ENCODE measurements at places on chromosomes 13 and 19.

DNA sequence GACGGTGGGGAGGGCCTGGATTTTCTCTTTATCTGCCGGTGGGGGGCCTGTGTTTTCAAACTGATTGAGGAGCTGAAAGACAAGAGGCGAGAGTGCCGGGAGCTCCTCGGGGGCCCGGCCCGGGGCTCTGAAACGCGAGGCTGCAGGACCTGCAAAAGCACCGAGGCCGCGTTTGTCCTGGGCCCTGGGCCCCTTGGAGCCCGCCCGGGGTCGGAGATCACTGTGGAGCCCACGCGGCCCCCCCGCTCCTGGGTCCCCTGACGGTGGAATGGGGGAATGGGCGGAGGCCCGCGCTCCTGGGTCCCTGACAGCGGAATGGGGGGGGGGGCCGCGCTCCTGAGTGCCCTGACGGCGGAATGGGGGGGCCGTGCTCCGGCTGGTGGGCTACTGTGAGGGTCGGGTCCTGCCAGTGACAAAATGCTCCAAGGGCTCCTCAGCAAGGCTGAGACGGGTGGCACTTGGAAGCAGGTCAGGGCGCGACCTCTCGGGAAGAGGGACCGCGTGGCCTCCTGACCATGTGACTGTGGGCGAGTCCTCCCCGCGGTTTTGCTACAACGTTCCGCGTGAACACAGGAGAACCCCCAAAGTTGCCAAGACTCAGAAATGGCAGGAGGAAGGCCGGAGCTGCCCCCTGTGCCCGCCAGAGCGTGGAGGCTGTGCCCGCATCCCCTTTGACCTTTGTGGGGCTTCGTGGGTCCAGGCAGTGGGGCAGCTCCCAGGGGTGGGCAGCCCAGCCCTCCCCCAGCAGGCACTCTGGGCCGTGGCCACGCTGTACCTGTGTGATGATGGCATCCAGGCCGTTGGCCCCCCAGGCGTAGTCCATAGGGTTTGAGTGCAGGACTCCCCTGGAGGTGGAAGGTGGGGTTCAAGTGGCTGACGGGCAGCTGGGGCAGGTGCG is 9.5 kb downstream of the FGF22 start:
- DNase-seq = no peak

- no peak for DNase-seq
Observed at GRCh38 chr19:37313335-37313627, 57.6 kb upstream of the ZNF527 start.

DNA sequence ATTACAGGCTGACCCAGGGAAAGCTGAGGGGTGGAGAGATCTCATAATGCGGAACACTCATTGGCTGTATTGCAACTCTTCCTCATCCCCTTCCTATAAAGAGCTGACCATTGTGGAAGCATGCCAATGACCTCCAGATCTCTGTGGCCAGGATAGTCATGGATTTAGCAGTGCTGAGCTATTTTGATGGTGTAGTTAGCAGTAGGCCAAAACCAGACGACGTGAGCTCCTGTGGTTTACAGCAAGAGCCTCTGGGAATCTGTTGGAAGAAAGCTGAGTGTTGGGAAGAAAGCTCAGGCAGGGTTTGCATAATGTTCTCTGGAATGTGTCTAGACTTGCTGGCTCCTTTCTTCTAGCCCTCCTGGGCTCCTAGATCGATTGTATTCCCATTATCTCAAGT is 187.5 kb upstream of the GPC6 start:
- DNase-seq = peak; percentile 33

- DNase-seq = no peak
Observed at GRCh38 chr19:1266129-1266915, 2.8 kb upstream of the CIRBP start.

DNA sequence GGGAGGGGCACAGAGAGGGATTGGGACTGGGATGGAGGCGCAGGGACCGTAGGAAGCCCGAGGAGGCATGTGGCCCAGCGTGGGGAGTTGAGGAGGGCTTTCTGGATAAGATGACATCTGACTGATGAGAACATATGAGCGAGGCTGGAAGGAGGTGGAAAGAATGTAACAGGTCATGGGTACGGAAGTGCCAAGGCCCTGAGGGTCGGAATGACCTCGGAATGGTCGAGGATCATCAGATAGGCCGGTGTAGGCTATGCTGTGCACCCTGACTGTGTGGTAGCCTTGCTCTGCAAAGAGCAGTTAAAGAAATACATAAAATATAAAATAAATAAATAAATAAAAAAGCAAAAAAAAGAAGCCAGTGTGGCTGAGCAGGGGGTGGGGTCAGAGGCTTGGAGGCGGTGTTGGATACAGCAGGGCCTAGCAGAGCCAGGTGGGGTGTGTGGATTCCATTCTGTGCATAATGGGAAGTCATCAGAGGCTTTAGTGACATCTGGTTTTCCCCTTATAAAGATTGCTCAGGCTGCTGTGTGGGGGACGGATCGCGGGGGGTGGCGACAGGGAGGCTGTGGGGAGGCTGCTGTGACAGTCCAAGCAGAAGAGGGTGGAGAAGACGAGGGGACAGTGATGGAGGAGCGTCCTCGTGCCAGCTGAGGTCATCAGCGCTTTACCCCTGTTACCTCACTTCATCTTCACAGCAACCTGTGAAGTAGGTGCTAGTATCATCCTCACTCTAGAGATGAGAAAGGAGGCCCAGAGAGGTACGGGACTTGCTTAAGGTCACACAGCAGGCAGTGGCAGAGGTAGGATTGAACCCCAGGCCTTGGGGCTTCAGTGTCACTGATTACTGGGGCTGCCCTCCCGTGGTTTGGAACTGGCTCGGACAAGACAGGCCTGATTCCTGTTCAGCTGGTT is 5.0 kb downstream of the PAK4 start:
- no peak for DNase-seq

- no peak for DNase-seq
Observed at GRCh38 chr13:95160112-95160906, 140.9 kb downstream of the ABCC4 start.

DNA sequence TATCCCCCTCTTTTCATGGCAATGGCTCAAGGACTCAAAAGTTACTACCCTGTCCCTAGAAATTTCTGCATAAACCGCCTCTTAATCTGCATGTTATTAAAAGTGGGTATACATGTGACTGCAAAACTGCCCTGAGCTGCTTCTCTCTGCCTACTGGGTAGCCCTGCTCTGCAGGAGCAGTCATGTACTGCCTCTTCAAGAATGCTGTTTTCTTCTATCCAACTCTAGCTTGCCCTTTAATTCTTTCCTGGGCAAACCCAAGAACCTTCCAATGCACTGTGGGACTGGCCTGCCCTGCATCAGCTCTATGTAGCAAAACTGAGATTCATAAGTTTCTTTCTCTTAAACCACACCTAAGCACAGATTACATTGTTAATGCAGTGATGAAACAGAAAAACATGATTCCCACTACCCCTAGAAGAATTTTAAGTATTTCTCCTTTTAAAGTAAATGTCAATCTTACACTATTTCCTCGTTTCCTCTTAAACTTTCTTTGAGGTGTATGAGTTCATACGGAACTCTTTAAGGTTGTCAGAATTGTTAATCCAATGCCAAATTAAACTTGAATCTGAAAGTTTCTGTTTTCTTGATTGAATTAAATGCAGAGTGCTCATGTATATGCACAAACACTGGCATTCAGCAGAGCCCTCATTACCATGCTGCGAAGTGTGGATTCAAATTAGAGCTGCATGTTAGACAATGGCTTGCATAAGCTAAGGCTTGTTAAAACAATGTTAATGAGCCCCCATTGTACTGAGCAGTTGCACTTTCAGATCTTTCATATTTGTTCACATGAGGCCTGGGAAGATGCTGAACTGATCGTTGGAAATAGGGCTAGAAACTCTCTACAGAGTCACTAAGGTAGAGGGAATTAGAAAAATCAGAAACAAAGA is 669.9 kb upstream of the PCDH20 start:
- no peak for DNase-seq

DNA sequence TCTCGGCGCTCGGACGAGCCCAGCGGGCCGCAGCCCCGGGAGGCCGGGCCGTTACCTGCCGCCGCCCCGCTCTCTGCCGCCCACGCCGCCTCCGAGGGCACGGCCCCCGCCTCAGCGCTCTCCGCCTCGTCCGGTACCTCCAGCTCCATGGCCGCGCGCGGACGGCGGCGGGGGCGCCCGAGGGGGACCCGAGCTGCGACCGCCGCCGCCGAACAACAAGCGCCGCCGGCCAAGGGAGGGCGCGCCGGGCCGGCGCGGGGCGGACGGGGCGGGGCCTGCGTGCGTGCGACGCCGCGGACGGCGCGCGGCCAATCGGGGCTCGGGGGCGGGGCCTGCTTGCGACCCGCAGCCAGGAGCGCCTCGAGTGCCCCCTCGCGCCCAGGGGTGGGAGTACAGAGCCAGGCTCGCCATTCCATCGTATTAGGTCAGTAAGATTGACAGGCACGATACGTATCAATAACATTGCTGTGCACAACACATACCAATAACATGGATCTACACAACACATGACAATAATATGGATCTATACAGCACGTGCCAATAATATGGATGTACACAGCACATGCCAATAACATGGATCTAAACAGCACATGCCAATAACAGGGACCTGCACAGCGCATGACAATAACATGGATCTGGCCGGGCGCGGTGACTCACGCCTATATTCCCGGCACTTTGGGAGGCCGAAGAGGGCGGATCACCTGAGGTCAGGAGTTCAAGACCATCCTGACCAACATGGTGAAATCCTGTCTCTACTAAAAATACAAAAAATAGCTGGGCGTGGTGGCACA is at the start of gene PIP5K1C:
TSS of gene PIP5K1C (minus strand) at position 227 of the 791 bp plus-strand sequence. CDS start at position 149, 78 bp downstream.
- DNase-seq = peak; percentile 32

DNA sequence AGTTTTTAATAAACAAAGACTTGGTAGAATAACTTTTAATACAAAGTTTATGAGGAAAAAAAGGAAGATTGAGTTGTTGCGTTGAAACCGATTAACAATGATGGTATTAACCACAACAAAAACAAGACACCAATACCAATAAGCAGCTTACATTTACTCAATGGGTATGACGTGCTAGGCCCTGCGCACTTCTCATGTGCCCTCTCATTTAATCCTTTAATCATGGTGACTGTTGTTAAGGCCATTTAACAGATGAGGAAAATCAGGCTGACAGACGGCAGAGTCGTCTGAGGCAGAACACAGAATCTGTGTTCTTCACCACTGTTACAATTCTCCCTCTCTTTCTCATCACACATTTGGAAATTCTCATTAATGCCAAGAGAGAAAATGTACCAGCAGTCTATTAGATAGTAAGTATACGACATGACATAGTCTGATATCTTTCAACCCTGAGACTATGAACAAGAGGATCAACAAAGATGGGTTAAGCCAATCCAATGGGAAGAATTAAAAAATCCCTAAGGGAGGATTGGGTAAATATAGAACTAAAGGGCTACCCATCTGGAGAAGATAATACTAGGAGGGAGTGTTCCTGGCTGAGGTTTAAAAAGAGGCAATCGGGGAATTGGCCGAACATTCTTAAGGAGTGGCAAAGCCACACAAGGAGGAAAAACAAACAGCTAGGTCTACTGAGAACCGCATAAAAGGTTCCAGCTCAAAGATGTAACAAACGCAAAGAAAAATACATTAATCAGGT is 54.0 kb downstream of the DOCK9 start:
- DNase-seq = no peak

DNA sequence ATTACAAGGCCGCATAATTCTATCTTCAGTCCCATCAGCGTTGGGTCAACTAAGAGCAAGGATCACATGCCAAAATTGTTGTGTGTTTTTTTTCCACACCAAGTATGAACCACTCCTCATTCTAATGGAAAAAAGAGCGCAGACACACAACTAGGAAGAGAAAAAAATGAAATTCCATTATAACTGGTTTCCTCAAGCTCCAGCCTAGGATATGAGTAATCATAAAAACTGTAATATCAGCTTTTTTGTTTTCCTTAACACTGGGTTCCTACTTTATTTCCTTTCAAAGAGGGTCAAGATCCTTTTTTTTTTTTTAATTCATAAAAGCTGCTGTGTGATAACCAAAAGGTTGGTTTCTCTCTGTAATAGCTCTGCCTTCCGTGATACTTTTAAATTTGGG is 19.4 kb downstream of the TSHZ3 start:
- DNase-seq = no peak

DNA sequence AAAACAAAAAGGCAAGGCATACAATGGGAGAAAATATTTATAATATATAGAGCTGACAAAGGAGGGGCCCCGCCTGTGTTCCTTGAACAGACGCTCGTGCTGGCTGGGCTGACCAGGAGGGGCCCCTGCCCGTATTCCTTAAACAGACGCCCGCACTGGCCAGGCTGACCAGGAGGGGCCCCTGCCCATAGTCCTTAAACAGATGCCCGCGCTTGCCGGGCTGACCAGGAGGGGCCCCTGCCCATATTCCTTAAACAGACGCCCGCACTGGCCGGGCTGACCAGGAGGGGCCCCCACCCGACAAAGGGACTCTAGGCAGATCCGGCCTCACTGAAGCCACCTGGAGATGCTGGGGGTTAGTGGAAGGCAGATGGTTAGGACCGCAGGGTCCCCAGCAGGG is 9.3 kb downstream of the ADPRHL1 start:
- no peak for DNase-seq

GRCh38 chr19:28523619-28524018 is 689.3 kb downstream of the UQCRFS1 start:
- no peak for DNase-seq

- DNase-seq = no peak
Observed at GRCh38 chr13:73952648-73953047, 181.6 kb downstream of the KLF12 start.

- DNase-seq = no peak
Observed at GRCh38 chr13:33509642-33510229, 224.2 kb upstream of the STARD13 start.

- peak; percentile 67 for DNase-seq
Observed at GRCh38 chr13:78147905-78148304, 229.3 kb upstream of the EDNRB start.

Measured in fibroblast of skin of left biceps (primary cell).